ENCODE measurements at places on chromosomes 2 and 18.
A peak's percentile ranks its signal among the peaks of the same experiment; 100 is the strongest.

GRCh38 chr2:64946769-64947247 lies 42.4 kb upstream of the SLC1A4 start:
- ATAC-seq, result no peak

DNA sequence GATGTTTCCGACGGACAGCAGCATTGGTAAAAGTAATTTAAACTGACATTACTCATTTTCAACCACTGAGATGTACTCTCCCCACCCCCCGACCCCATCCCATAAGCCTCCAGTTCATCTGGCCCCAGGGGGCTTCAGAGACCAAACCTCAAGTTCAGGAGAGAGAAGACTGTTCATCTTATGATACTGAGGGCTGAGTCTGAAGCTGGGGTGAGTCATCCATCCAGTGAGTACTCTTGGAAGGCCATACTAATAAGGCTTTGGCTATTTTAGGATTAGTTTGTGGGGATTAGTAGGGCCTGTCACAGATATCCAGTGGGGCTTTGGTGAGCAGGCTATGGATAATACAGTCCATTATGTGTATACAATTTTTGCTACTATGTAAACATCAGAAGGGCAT lies 125.3 kb upstream of the APCDD1 start:
- ATAC-seq, result peak; percentile 31

DNA sequence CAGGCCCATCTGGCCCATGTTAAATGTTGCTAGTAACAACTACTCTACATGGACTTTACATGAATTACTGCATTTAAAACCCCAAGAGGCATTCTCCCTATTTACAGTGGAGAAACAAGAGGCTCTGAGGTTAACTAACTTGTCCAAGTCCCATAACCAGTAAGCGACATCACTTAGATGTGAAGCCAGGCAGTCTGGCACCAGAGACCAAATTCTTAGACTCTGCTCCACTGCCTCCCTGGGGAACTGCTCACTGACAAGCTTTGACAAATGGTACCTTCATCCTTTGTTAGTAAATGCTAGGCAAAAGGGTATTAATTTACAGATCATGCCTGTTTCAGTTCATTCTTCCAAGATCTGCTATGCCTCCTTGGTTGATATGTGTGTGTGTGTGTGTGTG lies 124.8 kb downstream of the AFF3 start:
- ATAC-seq, result no peak

GRCh38 chr2:146734042-146734820 lies 1110.6 kb upstream of the ACVR2A start:
- peak; percentile 60 for ATAC-seq

DNA sequence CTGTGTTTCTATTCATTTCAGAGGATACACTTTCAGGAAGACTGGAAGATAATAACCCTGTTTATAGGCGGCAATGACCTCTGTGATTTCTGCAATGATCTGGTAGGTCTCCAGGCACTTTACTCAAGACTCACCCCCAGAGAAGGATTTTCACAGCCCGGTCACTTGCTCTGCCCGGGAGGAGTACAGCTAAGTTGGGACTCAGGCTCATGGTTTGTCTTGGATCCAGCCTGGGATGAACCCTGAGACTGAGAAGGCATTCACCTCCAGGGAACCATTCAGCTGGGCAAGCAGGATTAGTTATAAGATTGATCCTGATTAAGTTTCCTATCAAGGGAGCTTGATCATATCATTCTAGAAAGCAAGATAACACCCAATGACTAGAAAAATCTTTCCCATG lies 83.7 kb downstream of the PLB1 start:
- no peak for ATAC-seq

- no peak for ATAC-seq
Observed at GRCh38 chr2:217849154-217849975, 153.4 kb downstream of the TNS1 start.

All from esophagus mucosa (tissue), 1 donor.